Astrocyte of the cerebellum (primary cell): ENCODE measurements at places on chromosomes 13 and 19.

DNA sequence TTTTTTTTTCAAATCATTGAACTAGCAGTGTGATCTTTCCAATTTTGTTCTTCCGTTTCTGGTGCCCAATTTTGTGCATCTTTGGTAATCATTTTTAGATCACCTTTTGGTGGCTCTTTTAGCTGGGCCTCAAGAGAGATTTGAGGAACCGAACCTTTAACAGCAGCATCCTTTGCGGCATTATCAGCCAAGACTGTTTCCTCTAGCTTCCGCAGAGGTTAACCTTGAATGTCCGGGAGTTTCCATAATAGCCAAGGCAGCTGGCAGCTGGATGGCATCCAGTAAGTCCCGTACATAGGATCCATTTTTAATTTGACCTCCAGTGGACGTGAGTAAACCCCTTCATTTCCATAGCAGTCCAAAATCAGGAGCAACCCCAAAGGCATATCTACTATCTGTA lies 9.6 kb downstream of the IRGC start:
- DNase-seq, result no peak

GRCh38 chr13:46131705-46132104 lies 26.9 kb upstream of the CPB2 start:
- DNase-seq, result no peak

DNA sequence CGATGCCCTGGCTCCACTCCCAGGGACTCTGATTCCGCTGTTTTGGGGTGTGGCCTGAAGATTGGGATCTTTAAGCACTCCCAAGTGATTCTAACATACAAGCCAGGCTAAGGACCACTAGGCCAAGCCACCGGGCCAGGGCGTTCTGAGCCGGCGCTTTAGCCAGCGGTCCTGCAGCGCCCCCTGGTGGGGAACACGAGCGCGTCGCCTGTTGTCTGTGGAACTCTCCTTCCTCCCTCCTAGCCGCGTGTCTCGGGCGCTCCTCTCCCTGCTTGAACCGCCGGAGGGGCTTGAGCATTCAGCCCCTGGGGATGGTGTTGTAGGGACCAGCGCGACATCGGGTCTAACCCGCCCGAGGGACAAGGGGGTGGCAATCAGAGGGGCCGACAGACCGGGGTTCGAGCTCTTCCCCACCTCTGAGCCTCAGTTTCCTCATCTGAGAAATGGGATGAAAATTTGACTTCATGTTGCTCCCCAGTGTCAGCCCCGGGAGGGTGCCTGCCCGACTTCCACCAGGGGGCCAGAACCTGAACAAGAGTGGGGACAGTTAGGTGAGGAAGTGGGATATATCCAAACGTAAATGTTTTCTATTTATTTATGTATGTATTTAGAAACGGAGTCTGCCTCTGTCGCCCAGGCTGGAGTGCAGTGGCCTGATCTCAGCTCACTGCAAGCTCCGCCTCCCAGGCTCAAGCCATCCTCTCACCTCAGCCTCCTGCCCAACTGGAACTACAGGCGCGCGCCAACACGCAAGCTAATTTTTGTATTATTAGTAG lies 18.0 kb upstream of the PNMA8B start:
- peak; percentile 32 for DNase-seq

- no peak for DNase-seq
Observed at GRCh38 chr19:54731191-54731590, 6.9 kb downstream of the KIR3DL3 start.

- peak; percentile 48 for DNase-seq
Observed at GRCh38 chr13:37621811-37622361, 23.3 kb upstream of the POSTN start.

- DNase-seq, result no peak
Observed at GRCh38 chr13:30352121-30352520, 44.8 kb upstream of the KATNAL1 start.

DNA sequence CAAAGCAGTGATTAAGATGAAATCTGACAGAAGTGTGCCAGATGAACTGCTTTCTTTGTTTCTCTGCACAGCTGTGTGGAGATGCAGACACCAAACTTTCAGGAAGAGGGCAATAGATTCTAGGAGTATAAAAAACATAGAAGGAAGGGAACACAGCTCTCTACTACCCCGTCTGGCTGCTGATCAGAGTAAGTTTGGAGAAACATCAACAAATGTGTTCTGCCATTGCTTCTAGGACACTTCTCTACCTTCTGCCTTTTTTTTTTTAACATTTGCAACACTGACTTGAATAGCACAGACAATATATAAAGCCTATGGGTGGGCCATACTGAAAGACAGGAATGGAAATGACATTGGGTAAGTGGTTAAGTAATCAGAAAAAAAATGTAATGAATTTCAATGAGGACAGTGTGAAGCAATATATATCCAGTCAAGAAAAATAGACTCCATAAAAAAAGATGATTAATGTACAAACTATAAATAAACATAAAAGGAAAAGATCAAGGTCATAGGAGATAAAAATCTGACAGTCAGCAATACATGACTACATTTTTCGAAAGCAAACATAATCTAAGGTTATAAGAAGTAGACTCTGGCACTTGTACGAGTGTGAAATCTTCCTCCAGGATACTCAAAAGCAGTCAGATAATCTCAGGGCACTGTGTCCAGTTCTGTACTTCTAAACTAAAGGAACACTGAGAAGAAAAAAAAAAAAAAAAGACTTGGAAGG lies 21.4 kb downstream of the NUFIP1 start:
- DNase-seq, result peak; percentile 18

- no peak for DNase-seq
Observed at GRCh38 chr13:41985788-41986508, 25.0 kb upstream of the VWA8 start.

GRCh38 chr19:11578258-11579142 lies 1.1 kb upstream of the ACP5 start:
- DNase-seq, result no peak

DNA sequence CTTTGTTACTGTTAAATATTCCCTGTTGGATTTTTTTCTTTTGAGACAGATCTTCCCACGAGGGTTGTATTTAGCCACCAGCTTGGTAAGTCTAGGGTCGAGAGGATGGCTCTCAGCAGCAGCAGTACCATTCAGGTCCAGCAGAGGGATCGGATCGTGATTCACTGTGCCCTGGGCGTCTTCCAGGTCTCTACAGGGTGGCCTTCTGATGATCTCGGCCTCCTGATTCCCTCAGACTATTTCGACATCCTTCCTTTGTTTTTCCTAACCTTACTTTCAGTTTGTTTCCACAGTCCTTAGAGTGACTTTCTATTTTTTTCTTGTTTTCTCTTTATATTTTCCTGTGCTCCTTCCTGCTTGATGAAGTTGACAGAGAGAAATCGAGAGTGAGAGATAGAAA lies 1436.9 kb downstream of the UQCRFS1 start:
- no peak for DNase-seq

GRCh38 chr19:55433292-55433691 lies 9.8 kb downstream of the SHISA7 start:
- no peak for DNase-seq

- no peak for DNase-seq
Observed at GRCh38 chr19:43300206-43300605, 30.9 kb upstream of the PSG9 start.

DNA sequence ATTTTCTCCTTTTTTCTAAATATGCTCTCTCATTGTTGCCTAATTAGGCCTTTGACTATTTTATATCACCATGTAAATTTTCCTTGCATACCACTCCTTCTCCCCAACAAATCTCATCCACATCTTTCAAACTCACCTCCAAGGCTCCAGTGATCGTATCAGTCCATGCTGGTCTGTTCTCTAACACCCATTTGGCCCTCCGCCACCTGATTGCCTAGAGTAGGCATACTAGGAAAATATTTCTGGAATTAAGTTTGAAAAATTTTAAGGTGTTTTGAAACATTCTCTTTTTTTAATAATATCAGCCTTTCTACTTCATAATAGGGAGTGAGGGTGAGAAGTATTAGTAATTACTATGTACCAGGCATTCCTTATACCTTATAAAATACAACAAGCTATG lies 473.9 kb downstream of the FGF9 start:
- no peak for DNase-seq

DNA sequence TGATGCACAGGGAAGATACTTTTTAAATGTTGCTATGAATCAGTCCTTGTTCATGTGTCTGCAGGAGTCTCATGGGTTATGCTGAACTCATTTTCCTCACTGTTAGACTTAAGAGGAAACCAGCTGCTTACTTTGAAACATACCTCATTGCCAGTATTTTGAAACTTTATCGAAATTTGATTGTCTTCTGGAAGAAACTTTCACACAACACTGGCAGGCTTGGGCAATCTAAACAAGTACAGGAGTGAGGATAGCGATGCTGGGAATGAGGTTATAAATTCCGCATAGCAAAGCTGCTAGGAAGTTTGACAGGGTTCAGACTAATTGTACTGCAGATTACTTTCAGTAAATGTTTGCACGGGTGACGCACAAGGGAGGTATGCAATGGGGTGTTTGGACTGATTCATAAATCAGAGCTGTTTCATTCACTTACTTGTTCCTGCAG lies 245.7 kb downstream of the DNAJC15 start:
- DNase-seq, result peak; percentile 91

DNA sequence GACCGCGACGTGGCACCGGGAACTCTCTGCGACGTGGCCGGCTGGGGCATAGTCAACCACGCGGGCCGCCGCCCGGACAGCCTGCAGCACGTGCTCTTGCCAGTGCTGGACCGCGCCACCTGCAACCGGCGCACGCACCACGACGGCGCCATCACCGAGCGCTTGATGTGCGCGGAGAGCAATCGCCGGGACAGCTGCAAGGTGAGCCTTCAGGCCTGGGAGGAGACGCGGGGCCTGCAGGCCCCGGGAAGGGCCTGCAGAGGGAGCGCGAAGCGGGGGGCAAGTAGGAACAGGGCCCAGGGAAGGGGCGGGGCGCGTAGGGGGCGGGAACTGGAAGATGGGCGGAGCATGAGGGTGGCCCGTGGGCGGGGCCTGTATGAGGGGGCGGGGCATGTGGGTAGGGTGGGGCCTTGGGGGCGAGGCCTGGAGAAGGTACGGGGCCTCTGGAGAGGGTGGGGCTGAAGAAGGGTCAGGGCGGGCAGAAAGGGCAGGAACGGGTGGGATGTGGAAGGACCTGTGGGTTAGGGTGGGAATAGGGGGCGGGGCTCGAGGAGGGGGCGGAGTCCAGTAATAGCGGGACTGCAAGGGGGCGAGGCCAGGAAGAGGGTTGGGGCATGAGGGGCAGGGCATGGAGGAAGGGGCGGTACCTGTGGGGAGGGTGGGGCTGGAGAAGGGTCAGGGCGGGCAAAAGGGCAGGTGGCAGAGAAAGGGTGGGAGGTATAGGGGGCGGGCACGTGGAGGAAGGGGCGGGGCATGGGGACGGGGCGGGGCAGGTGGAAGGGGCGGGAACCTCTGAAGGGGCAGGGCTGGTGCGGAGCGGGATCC lies 2.5 kb downstream of the CFD start:
- no peak for DNase-seq

- no peak for DNase-seq
Observed at GRCh38 chr13:74289107-74289506, 154.9 kb upstream of the KLF12 start.

GRCh38 chr13:51937320-51938290 lies 73.6 kb downstream of the ATP7B start:
- no peak for DNase-seq

GRCh38 chr19:48636859-48637448 lies at the start of gene DBP:
TSS of gene DBP (minus strand) at chr19:48637379. CDS start at chr19:48636994, 385 bp downstream.
- DNase-seq, result no peak

DNA sequence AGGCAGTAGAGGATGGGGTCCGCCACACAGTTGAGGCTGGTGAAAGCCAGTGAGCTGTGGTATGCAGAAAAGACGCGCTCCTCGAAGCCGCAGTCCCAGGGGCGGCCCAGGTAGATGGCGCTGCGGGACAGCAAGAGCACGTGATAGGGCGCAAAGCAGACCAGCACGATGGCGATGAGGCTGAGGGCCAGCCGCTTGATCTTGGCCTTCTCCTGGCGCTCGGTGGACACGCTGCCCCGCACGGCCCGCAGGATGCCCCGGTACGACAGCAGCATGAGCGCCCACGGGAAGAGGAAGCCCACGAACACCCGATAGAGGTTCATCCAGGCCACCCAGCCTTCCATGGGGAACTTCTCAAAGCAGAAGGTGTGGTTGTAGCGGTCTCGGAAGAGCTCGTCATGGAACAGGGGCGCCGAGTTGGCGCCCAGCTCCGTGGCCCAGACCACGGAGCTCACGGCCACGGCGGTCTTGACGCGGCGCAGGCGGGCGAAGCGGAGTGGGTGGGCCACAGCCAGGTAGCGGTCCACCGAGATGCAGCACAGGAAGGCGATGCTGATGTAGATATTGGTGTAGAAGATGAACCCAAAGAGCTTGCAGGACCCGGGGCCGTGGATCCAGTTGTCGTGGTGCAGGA lies 6.5 kb upstream of the OPA3 start:
- no peak for DNase-seq

DNA sequence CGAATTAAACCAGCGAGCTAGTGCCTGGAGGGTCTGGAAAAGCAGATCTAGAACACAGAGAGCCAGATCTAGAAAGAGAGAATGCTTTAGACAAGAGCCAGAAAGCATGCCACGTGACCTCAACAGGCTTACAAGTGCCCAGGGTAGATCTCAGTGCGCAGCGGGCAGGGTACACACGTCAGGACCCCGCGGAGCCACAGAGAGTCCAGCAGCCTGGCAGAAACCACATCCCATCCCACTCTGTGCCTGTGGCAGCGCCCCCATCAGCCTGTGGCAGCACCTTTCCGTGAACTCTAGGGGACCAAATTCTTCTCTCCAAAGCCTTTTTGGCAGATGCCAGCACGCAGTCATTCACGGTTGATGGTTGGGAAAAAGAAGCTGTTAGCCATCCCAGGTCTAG lies 5.9 kb downstream of the ARHGEF1 start:
- DNase-seq, result no peak

DNA sequence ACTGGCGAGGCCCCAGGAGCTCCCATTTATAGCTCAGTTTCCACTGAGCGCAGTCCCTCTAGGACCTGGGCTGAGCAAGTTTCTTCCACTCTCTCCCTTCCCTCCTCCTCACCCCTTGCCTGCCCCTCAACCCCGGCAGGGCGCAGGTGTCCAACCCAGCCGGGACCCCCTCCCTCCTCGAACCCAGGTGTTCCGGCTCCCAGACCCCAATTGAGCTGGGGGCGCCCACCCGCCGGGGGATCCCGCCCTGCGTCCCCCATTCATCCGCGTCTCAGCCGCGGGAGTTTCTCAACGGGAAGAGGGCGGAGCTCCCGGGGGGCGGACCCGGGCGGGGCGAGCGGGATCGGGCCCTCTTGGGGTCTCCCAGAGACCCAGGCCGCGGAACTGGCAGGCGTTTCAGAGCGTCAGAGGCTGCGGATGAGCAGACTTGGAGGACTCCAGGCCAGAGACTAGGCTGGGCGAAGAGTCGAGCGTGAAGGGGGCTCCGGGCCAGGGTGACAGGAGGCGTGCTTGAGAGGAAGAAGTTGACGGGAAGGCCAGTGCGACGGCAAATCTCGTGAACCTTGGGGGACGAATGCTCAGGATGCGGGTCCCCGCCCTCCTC lies at the start of gene KIRREL2:
Gene KIRREL2, plus strand, starts transcription at position 366 of the 604 bp plus-strand sequence. Its CDS starts 209 bp downstream, at position 575.
- no peak for DNase-seq

GRCh38 chr13:99749271-99750019 lies 222.1 kb downstream of the ZIC5 start:
- DNase-seq, result no peak

- DNase-seq, result no peak
Observed at GRCh38 chr19:3345850-3346460, 20.4 kb upstream of the NFIC start.

- no peak for DNase-seq
Observed at GRCh38 chr13:112933649-112934048, 35.4 kb upstream of the MCF2L start.
